Dermis blood vessel endothelial cell (primary cell): ENCODE measurements at places on chromosomes 7 and 10.

DNA sequence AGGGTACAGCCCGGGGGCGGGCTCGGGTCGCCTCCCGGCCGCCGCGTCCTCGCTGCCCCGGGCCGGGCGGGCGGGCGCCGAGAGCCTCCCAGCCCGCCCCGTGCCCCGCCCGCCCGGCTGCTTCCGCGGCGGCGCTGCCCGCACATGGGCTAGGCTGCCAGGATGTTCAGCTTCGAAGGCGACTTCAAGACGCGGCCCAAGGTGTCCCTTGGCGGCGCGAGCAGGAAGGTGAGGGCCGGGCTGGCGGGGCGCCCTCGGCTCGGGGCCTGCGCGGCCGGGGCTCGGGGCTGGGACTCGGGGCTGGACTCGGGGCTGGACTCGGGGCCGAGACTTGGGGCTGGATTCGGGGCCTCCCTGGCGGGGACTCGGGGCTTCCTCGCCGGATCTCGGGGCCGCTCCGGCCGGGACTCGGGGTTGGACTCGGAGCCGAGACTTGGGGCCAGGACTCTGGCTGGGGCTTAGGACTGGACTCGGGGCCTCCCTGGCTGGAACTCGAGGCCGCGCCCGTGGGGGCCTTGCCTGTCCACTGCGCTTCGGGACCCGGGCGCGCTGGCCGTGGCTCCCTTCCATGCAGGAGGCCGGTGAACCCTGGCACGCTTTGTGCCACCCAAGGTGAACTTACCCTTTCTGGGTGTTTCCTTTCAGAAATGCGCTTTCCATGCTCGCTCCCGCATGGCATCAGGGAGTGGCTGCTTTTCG, 534 bp downstream of the UBE3C start:
- peak; percentile 69 for DNase-seq

GRCh38 chr10:73584737-73585136, 6.4 kb downstream of the USP54 start:
- DNase-seq = no peak

GRCh38 chr10:101655570-101655969, 39.4 kb downstream of the FBXW4 start:
- DNase-seq = no peak

DNA sequence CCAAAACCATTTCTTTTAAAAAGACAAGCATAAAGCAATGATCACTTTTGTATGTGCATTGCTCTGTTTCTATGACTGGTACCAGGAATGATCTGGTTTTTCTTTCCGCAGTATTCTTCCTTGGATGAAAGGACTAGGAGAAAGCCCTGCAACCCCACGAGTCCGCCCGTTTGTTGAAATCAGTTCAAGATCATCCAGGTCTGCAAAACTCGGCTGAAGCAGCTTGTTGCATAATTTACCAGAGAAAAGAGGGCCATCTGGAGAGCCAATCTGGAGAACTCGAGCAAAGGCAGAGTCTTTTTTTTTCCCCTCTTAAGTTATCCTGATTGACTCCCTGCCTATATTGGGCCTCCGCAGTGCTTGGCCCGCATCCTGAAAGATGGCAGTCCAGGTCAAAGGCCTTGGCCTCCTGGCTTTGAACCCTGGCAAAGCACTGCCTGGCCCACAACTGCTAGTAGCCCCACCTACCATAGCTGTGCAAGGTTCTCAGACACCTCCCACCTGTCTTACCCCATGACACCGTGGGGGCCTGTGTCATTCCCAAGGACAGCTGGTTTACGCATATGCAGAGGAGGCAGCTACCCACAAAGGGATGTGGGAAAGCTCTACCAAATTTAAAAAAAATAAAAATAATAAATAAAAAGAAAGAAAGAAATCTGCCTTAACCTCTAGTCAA, 572.2 kb downstream of the INHBA start:
- DNase-seq = no peak

GRCh38 chr10:87860156-87860795, 3.1 kb downstream of the KLLN start:
- DNase-seq = peak; percentile 79

- DNase-seq = peak; percentile 55
These were observed 1.8 kb downstream of the VCL start for GRCh38 chr10:73999703-74000102.

GRCh38 chr7:117272017-117272759, 50.7 kb downstream of the WNT2 start:
- DNase-seq = no peak

GRCh38 chr10:30207485-30208052, 141.5 kb downstream of the MTPAP start:
- peak; percentile 29 for DNase-seq

- DNase-seq = no peak
These were observed 63.5 kb upstream of the ZMIZ1 start for GRCh38 chr10:79005126-79005810.

DNA sequence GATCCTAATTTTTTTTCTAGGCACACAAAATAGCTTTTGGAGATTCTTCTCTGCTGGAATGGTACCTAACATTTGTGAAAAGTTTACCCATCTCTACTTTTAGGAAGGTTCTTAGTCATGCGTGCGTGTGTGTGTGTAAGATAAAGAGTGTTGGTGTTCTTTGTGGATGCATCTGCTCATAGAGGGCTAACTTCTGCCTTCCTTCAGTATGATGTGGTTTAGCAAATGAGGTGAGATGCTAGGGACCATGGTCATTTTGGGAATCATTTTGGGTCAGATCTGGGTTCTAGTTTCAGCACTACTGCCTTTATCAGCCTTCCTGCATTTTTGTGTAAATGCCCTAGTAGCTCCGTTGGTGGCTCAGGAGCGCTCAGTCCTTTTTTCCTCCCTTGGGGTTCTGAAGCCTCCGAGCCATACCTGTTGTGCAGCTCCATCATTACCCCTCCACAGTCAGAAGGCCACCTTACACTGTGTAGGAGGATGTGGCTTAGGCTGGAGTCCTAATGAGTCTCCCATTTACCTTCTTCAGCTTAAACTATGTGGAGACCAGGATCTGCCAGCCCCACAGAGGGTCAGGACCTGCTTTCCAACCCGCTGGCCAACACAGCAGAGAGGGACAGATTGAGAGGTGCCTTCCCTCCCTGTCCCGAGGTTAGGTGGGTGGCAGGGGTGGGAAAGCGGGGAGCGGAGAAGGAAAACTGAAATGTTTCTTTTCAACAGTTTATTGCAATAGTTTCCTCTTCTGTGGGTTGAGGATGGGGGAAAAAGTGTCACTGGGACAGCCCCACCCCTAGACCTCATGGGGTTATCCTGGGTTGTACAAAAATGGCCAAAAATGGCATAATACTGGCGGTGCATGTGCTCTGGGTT, 31.2 kb downstream of the TSPAN14 start:
- DNase-seq = no peak

DNA sequence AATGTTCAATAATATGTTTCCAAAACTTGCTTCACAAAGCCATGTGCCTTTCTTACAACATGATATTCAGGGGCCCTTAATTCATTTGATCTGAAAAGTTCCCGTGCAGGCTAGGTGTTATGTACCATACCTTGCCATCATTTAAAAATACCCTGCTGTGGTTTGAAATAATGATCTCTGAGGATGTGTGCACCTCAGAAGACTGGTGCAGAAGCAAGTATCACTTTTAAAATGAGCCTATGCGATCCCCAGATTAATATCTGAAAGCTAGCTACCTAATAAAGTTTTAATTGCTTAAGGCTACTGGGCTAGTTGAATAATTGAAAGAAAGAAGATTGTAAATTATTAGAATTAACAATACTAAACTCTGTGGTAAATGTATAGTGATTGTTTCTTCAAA, 262.4 kb downstream of the CDK14 start:
- DNase-seq = no peak

DNA sequence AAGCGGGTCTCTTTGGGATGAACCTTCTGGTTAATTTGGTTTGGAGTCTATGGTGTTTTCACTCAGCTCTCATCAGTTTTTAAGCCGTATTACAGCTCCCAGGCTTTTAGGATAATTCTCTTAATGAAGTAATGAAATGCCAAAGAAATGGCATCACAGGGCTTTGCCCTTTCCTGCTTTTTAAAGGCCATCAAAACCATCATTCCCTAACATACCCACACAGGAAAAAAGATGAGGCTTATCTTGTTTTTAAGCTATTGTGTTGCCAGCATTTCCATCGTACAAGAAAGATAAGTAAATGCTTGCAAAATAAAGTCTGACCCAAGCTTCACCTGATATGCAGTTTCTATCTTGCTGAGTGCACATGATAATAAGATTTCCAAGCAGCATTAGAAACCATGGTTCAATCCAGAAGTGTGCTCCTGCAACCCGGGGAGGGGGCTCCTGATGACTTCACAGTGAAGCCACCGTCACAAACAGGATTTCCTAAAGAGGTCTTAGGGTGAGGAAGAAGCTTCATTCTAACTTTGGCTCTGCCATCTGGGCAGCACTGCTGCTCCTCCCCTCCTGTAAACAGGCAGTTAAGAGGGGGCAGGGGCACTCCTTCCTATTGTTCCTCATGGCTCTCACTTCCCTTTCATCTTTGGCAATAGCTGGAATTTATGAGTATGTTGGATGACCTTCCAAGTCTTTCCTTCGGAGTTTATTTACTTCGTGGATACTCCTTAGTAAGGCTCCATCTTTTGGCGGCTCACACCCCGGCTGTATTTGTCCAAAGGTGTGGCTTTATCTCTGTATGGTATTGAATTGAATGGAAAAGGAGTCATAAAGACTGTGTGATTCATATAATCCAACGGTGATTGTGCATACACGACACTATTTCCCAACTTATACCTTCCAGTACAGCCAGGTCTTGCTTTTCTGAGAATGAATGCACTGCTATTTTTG, 55.2 kb upstream of the FAM133B start:
- peak; percentile 85 for DNase-seq

DNA sequence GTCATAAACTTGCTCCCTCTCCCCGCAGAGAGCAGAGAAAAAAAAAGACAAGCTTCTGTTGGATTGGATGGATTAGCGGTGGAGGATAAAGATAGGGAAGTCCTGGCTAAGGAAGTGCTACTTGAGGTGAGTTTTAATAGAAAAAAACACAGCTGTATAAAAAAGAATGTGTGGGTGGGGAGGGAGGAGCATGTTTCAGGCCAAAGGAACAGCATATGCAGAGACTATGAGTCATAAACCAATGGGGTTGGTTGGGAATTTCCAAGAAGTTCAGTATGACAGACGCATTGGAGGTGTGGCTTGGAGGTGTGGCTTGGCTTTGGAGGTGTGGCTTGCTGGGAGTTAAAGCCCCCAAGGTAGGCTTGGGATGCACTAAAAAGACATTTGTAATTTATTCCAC, 103.0 kb upstream of the LSM8 start:
- no peak for DNase-seq

- DNase-seq = no peak
These were observed 4.7 kb upstream of the CALN1 start for GRCh38 chr7:72416846-72417245.

GRCh38 chr10:44372181-44372580, 12.7 kb downstream of the CXCL12 start:
- no peak for DNase-seq

DNA sequence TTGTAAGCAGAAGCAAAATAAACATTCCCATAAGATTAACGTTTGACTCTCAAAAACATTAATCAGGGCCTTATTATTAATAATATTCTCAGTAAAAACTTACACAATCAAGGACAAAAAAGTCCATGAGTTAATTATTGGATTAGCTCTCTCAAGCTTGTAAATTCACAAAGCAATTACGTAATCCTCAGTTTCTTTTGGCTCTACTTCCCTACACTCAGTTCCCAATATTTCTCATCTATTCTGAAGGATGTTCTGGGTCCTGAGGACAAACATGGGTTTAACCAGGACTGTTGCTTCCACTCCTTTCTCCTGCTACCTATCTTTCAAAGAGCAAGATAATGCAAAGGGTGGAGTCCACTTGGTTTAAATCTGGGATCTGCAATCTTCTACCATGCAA, 15.1 kb downstream of the FBXL13 start:
- DNase-seq = no peak

- no peak for DNase-seq
These were observed 393.3 kb upstream of the AUTS2 start for GRCh38 chr7:69204943-69205342.

- DNase-seq = peak; percentile 78
These were observed 40.5 kb upstream of the SAMD8 start for GRCh38 chr10:75070961-75071428.
